ENCODE measurements at places on chromosomes 12 and 14. TPM values are rescaled to one million over a fixed set of nuclear protein-coding genes. Genes with fewer than 3 reads are reported as not detected.

The CNTN1 gene
- total RNA-seq: 0.83 TPM

The ACIN1 gene
- total RNA-seq: 75.4 TPM

The LBHD2 gene
- total RNA-seq: not detected

The C1QL4 gene
- total RNA-seq: not detected

The ARHGDIB gene
- 91.1 TPM for total RNA-seq

The TAS2R7 gene
- 0.40 TPM for total RNA-seq

The DPF3 gene
- total RNA-seq: 2.7 TPM

The SLC41A2 gene
- total RNA-seq: 5.9 TPM

The TTC7B gene
- total RNA-seq: 5.5 TPM

The BCL2L14 gene
- not detected for total RNA-seq

The OR4E2 gene
- not detected for total RNA-seq

The OR10P1 gene
- not detected for total RNA-seq

The ARPC3 gene
- 756 TPM for total RNA-seq

The SLC6A12 gene
- total RNA-seq: not detected

The GYS2 gene
- total RNA-seq: 0.29 TPM

GRCh38 chr12:78457938-78458337 lies 406.6 kb upstream of the SYT1 start:
- no peak overlapping the region for H3K4me3 ChIP-seq
- H3K27ac ChIP-seq: no peak overlapping the region
- DNase-seq: no peak
- H3K36me3 ChIP-seq: no peaks in the 10 kb centered on the region

- H3K4me1 ChIP-seq: peaks cover 18% of the 10 kb centered on the region
- peak overlapping the region; percentile 32 for H3K4me3 ChIP-seq
- no peaks in the 10 kb centered on the region for H3K36me3 ChIP-seq
- no peak for DNase-seq
- no peak overlapping the region for H3K27ac ChIP-seq
Observed at GRCh38 chr14:32932914-32933628, 5.6 kb upstream of the NPAS3 start.

DNA sequence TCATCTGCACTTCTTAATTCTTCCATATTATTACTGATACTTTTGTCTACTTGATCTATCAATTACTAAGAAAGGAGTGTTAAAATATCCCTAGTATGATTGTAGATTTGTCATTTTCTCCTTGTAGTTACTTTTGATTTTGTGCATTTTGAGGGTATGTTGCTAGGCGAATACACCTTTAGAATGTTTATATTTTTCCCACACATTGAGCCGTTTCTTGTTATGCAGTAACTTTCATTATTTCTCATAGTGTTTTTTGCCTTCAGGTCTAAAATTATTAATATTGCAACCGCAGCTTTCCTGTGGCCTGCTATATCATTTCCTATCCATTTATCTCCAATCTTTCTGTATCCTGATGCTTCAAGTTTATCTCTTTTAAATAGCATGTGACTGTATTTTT lies 44.6 kb upstream of the C12orf42 start:
- no peak overlapping the region for H3K27ac ChIP-seq
- H3K4me3 ChIP-seq: no peak overlapping the region
- H3K27me3 ChIP-seq: no peaks in the 10 kb centered on the region
- DNase-seq: no peak

GRCh38 chr12:1820191-1820895 lies at the start of gene LRTM2:
Gene LRTM2, plus strand, starts transcription at chr12:1820565. Its CDS starts 7,584 bp downstream, at chr12:1828149.
- H3K36me3 ChIP-seq: no peaks in the 10 kb centered on the region
- H3K4me1 ChIP-seq: peaks cover 5% of the 10 kb centered on the region
- H3K27ac ChIP-seq: no peak within 1 kb of the TSS
- no peaks in the 10 kb centered on the region for H3K27me3 ChIP-seq

DNA sequence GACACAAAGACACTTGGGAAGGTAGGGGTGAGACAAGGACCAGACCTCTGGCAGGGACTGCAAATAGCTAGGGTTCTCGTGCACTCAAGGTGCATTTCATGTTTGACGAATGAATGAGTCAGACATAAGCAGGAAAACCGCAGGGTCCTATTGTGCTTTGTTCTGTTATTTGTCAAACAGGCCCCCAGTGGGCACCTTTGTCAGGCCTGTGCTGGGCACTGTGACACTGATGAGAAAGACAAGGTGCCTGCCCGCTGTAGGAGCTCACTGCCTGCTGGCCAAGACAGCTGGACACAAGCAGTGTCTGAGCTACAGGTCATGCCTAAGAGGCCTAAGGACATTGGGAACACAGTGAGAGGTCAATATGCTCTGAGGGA lies 2.3 kb downstream of the OTUB2 start:
- no peak overlapping the region for H3K4me3 ChIP-seq
- no peaks in the 10 kb centered on the region for H3K36me3 ChIP-seq
- peaks cover 32% of the 10 kb centered on the region for H3K4me1 ChIP-seq
- DNase-seq: no peak
- no peak overlapping the region for H3K27ac ChIP-seq

GRCh38 chr12:123726962-123727361 lies 14.8 kb downstream of the ATP6V0A2 start:
- H3K4me3 ChIP-seq: no peak overlapping the region
- no peaks in the 10 kb centered on the region for H3K36me3 ChIP-seq
- H3K27ac ChIP-seq: no peak overlapping the region
- no peaks in the 10 kb centered on the region for H3K27me3 ChIP-seq
- H3K4me1 ChIP-seq: no peaks in the 10 kb centered on the region
- no peak for DNase-seq

DNA sequence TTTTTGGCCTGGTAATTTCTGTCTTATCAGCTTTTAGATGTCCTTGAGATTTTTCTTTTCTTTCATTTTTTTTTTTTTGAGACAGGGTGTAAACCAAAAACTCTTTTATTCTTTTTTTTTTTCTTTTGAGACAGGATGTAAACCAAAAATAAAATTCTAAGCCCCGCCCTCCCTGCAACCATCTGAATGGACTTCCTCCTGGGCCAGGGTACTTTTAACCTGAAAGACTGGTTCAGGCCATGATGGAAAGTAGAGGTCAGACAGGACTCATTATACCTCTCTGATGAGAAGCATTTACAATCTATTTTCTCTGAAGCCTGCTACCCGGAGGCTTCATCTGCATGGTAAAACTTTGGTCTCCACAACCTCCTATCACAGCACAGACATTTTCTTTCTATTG lies 33.5 kb upstream of the TCL1B start:
- no peaks in the 10 kb centered on the region for H3K36me3 ChIP-seq
- no peaks in the 10 kb centered on the region for H3K4me1 ChIP-seq
- no peak overlapping the region for H3K27ac ChIP-seq
- H3K4me3 ChIP-seq: no peak overlapping the region

- no peak overlapping the region for H3K4me3 ChIP-seq
- DNase-seq: no peak
- H3K27ac ChIP-seq: no peak overlapping the region
- no peaks in the 10 kb centered on the region for H3K4me1 ChIP-seq
- no peaks in the 10 kb centered on the region for H3K36me3 ChIP-seq
Observed at GRCh38 chr14:49755378-49755777, 12.6 kb upstream of the KLHDC2 start.

DNA sequence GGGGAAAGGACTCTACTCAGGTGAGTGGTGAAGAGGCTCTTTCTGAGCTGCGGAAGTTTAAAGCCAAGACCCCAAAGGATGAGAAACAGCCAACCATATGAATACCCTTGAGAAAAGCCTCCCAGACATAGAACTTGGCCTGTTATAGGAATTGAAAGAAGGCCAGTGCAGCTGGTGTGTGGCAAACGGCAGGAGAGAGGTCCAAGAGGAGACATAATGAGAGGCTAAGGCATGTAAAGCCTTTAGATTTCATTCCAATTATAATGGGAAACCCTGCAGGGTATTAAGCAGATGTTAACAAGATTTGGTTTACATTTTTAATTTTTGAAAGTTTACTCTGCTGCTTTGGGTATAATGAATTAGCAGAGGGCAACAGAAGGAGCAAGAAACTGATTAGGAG lies 552.1 kb upstream of the FBXO33 start:
- H3K36me3 ChIP-seq: no peaks in the 10 kb centered on the region
- H3K4me1 ChIP-seq: no peaks in the 10 kb centered on the region
- no peaks in the 10 kb centered on the region for H3K27me3 ChIP-seq
- no peak for DNase-seq
- no peak overlapping the region for H3K4me3 ChIP-seq

DNA sequence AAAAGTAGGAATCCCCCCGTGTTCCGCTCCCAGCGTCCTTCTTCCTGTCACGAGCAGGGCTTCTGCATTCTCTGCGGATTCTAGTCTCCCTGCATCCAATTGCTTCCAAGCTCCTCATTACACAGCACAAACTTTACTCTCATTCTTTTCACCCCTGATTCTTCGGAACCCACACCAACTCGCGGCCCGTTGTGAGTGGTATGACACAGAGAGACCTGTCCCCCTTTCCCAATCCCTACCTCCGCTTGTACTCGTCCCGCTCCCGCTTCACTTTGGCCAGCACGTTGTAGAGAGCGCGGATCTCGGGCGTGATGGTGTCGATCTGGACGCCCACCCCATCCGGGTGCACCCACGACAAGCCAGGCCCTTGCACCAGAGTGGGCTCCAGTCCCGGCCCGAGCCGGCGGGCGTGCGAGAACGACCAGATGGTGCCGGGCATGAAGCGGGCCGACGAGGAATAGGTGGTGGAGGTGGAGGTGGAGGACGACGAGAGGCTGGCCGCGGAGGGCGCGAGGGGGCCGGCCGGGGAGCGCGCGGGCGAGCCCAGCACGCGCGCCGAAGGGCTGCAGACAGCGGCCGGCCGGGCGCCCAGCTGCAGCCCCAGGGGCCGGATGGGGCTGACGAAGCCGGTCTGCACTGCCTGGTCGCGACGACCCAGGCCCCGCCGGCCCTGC lies 687 bp downstream of the IFFO1 start:
- H3K4me3 ChIP-seq: peak overlapping the region; percentile 75
- no peaks in the 10 kb centered on the region for H3K27me3 ChIP-seq
- H3K27ac ChIP-seq: peak overlapping the region; percentile 75
- DNase-seq: no peak
- H3K36me3 ChIP-seq: peaks cover 13% of the 10 kb centered on the region
- peaks cover 70% of the 10 kb centered on the region for H3K4me1 ChIP-seq

GRCh38 chr14:77616133-77616453 lies 344 bp downstream of the SPTLC2 start:
- peaks cover 67% of the 10 kb centered on the region for H3K4me1 ChIP-seq
- DNase-seq: no peak
- no peaks in the 10 kb centered on the region for H3K27me3 ChIP-seq
- peak overlapping the region; percentile 87 for H3K27ac ChIP-seq
- no peaks in the 10 kb centered on the region for H3K36me3 ChIP-seq

DNA sequence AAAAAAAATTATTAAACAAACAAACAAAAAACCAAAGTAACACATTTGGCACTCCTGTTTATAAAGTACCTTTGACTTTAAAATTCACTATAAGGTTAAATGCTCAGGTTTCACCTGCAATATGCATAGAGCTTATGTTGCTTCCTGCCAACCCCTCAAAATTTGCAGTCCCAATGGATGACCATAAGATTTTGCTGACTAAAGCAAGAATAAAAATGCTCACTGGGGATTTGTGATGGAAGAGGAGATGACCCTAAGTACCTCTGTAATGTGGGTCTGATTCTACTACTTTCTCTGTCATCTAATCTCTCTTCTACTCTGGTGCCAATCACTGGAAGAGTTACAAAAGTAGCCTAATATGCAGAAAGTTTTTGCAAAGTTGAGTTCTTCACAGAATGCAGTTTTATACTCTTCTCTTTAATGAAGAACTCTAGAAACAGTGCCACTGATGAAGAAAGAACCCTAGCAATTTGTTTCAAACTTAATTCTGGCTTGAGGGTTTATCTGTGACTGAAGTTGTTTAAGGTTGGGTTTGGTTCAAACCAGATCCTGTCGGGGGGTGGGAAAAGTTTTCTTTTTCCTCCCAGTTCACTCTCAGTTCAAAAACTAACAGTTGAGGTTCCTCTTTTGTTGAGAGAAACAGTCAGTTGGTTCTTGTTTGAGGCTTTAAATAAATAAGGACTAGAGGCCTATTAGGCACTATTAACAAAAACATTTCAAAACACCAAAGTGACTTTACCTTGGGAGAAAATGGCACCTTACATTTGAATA lies 10.9 kb downstream of the WASHC3 start:
- H3K27ac ChIP-seq: no peak overlapping the region
- H3K4me3 ChIP-seq: no peak overlapping the region
- H3K4me1 ChIP-seq: no peaks in the 10 kb centered on the region
- H3K36me3 ChIP-seq: no peaks in the 10 kb centered on the region
- no peaks in the 10 kb centered on the region for H3K27me3 ChIP-seq

GRCh38 chr12:121465921-121466793 lies 66.2 kb downstream of the RNF34 start:
- no peaks in the 10 kb centered on the region for H3K36me3 ChIP-seq
- no peak for DNase-seq
- H3K4me1 ChIP-seq: peaks cover 16% of the 10 kb centered on the region
- peak overlapping the region; percentile 92 for H3K27ac ChIP-seq
- H3K4me3 ChIP-seq: peak overlapping the region; percentile 83
- H3K27me3 ChIP-seq: no peaks in the 10 kb centered on the region

- peaks cover 45% of the 10 kb centered on the region for H3K4me1 ChIP-seq
- H3K27me3 ChIP-seq: no peaks in the 10 kb centered on the region
- H3K4me3 ChIP-seq: peak overlapping the region; percentile 24
- peak overlapping the region; percentile 74 for H3K27ac ChIP-seq
- no peak for DNase-seq
Observed at GRCh38 chr14:20614038-20614840, 23.1 kb upstream of the RNASE12 start.

GRCh38 chr14:95265106-95266094 lies 54.3 kb downstream of the CLMN start:
- DNase-seq: no peak
- H3K4me1 ChIP-seq: peaks cover 13% of the 10 kb centered on the region
- no peaks in the 10 kb centered on the region for H3K27me3 ChIP-seq
- H3K4me3 ChIP-seq: peak overlapping the region; percentile 37
- H3K36me3 ChIP-seq: no peaks in the 10 kb centered on the region
- H3K27ac ChIP-seq: peak overlapping the region; percentile 77
